Fibroblast of skin of right quadriceps (primary cell): ENCODE measurements at places on chromosomes 5 and 9.

GRCh38 chr5:62689599-62690368 lies 111.2 kb downstream of the LRRC70 start:
- no peak for DNase-seq

- no peak for DNase-seq
Observed at GRCh38 chr9:126650404-126651341, 36.9 kb downstream of the LMX1B start.

DNA sequence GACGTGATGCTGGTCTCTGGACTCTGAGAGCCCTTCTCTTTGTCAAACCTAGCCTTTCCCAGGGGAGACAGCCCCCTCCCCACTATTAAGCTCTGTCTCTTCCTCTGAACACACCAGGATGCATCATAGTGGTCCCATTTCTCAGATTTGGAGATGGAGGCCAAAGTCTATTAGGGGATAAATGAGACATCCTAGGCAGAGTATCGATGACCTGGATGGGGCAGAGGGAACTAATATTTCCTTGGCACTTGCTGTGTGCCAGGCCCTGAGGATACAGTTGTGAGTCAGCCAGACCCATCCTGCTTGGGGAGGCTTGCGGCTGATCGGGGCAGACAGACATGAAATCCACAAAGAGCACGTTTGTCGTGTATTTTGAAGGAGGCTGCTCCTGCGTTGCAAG lies 5.2 kb downstream of the DNM1 start:
- DNase-seq: no peak

DNA sequence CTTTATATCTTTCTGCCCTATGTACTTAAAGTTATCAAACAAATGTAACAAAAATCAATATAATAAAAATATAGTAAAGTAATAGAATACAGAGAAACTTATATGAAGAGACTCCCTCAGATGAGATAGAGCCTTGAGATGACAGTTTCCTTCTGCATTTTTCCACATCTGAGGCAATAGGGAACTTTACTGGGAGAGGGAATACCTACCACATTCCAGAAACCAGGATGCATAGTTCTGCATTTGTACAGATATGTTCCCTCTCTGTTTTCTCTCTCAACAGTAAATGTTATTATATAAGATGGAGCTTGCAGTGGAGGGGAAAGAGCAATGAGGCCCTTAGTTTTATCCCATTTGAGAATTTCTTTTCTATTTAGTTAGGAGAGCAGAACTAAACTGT lies 109.6 kb upstream of the KCNN2 start:
- DNase-seq: peak; percentile 17

GRCh38 chr9:89555451-89556375 lies 49.1 kb upstream of the GADD45G start:
- DNase-seq: no peak

DNA sequence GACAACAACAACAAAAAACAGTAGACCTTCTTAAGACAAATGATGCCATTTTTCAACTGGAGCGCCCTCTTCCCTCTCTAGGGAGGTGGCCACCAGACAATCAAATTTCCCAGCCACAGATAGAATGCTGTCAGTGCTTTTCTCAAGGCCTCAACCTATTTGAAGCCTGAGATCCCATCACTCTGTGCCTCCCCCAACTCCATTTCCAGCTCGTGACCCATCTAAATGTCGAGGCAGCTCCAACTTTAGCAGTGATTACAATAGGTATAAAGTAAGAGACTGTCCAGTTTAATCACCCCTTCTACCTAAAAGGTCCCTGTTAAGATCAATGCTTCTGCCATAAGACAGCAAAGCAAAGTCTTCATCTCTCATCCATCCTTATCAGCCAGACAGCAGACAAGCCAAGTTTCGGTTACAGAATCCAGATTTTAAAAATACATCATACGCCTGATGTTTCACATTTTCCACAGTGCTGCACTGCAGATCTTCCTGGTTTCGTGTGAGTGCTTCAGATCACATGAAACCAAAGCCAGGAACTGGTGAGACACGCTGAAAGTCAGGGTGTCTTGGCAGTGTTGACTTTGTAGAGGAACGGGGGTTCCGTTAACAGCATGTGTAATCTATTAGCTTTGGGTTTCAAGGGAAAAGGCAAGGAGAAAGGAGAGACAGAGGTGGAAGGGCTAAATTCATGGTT lies 447.8 kb downstream of the ENC1 start:
- peak; percentile 48 for DNase-seq

- DNase-seq: peak; percentile 84
Observed at GRCh38 chr9:75803130-75803529, 87.3 kb upstream of the PCSK5 start.

DNA sequence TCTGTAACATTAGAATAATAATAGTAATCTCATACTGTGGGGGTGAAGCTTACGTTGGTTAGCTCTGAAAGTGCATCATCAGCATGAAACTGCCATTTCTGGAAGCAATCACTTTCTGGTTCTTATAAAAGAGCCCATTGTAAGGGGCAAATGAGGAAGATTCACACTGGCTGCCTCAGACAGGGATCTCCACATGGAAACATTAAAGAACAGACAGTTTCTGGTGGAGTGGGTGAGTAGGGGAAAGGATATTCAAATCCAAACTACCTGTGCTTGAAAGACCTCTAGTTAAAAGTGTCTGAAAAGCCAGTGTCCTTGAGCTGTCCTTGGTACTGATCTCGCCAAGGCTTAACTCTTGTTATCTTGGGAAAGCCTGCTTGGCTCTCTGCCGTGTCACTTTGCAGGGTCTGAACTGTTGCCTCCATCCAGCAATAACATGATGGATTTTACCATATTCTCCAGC lies 19.1 kb upstream of the SLC31A2 start:
- no peak for DNase-seq

- no peak for DNase-seq
Observed at GRCh38 chr5:116964438-116964837, 389.8 kb upstream of the SEMA6A start.

GRCh38 chr5:73388740-73389139 lies 59.8 kb downstream of the FOXD1 start:
- no peak for DNase-seq

- DNase-seq: no peak
Observed at GRCh38 chr9:78618735-78619134, 321.8 kb downstream of the PSAT1 start.

GRCh38 chr5:168944004-168944403 lies 356.9 kb downstream of the SLIT3 start:
- no peak for DNase-seq

- DNase-seq: no peak
Observed at GRCh38 chr5:158838781-158839180, 260.9 kb downstream of the EBF1 start.

GRCh38 chr5:40309851-40310250 lies 369.9 kb upstream of the PTGER4 start:
- no peak for DNase-seq

- DNase-seq: no peak
Observed at GRCh38 chr9:134318941-134319305, 7.3 kb upstream of the RXRA start.

GRCh38 chr9:98187926-98188325 lies 4.5 kb downstream of the CORO2A start:
- no peak for DNase-seq

GRCh38 chr9:134059661-134060395 lies 8.0 kb downstream of the BRD3 start:
- no peak for DNase-seq

- no peak for DNase-seq
Observed at GRCh38 chr5:88287302-88287701, 18.7 kb upstream of the TMEM161B start.

GRCh38 chr5:82278711-82279370 lies 687 bp upstream of the RPS23 start:
- no peak for DNase-seq

GRCh38 chr9:12503606-12504122 lies 189.5 kb upstream of the TYRP1 start:
- no peak for DNase-seq

DNA sequence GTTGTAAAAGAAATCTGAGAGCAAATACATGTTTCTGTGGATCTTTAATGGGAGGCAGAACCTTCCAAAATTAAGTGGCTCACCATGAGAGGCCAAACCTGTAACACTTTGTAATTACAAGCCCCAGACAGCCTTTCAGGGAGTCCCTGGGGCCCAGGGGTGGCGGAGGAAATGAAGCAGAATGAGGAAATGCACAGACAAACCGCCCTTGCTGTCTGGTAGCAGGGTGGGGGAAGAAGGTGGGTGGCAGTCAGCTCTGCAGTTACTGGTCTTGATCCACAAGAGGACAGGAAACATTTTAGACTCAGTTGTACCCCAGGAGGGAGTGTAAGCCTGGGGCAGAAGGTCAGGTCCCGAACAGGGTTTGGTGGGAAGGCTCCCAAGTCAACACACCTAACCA lies 6.5 kb downstream of the ARL14EPL start:
- no peak for DNase-seq

GRCh38 chr9:108991479-108991878 lies 21.8 kb downstream of the CTNNAL1 start:
- no peak for DNase-seq

DNA sequence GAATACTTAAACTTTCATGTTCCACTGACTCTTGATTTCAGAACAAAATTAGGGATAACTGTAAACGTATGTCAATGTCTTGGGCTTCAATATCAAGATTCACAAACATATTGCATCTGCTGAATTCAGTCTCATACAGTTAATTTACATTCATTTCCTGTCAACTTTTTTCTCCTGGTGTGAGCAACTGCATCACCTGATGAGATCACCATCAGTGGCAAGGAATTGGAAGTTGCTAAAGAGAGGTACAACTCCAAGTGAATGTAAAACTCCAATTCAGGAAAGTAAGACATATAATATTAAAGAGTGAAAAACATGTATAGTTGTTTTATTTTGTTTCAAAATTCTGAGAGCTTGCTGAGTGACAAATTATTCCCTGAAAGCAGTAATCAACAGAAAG lies 1336.2 kb upstream of the C9orf72 start:
- no peak for DNase-seq

- peak; percentile 54 for DNase-seq
Observed at GRCh38 chr9:86792136-86792535, 155.2 kb downstream of the GAS1 start.

DNA sequence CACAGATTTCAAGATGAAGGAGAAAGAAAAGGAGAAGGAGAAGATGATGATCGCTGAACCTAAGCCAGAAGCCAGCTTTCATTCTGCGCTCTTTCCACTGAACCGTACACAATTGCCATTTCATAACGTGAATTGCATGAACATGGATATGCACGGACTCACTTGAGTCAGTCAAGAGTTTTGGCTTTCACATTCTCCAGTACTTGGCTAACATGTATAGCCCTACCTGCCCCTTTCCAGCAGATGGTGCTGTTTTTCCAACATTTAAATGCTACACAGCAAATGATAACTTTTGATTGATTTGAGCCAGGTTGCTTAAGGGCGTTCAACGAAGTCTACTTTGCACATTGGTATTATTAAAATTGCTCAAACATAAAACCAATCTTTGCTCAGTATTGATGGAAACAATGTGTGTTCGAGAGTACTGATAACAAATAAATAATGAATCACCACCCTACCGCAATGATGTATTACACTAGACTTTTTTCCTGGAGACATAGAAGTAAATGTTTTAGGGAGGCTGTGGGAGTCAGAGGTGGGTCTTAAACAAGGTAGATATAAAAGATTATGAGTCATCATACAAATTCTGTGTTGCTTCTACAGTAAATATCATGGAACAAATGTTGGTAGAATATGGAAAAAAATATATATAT lies 196.4 kb downstream of the TRPM3 start:
- DNase-seq: peak; percentile 83

- DNase-seq: no peak
Observed at GRCh38 chr9:87494970-87495471, 2.6 kb upstream of the DAPK1 start.

DNA sequence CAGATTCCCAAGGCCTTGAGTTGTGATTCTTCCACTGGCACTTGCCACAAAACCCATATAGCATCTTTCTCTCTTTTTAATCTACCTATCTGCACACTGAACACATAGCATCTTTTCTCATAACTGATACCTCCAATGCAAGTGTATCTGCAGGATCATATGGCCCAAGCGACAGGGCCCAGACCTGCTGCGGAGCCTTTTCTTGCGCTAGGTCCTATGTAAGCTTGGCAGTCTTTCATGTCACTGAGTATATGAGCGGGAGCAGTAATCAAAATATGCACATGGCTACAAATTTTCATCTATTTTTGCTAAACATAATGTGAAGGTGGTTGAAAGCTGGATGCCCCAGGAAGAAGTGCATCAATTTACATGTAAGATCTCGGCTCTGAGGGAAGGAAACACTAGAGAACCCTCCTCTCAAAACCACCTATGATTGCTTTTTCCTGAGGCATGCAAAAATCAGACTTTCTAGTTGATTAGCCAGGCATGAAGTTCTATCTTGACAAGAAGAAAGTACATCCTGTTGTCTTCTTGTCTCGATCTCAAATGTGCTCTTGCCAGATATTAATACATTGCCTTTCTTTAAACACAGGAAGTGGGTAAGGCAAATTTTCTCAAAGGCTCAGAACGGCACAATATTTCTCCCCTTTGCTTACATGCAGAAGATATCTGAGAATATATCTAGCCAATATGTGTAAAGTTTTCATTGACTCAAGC lies 26.9 kb upstream of the CEMIP2 start:
- no peak for DNase-seq

DNA sequence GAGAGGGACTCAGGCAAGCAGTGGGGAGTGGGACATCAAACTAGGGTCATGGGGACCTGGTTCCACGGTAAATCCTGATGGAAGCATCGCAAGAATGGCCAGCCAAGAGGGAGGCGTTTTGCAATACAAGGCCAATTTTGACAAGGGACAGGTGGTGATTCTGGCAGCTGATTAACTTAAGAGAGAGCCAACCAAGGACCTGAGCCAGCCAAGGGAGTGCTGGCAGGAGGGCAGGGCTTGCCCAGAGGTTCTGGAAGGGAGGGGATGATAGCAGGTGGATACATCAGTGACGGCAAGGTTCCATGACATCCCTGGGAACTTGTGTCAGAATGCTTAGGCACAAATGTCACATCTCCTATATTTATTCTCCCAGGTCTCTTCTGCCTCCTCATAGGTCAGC lies 32.8 kb upstream of the PUM3 start:
- DNase-seq: no peak

DNA sequence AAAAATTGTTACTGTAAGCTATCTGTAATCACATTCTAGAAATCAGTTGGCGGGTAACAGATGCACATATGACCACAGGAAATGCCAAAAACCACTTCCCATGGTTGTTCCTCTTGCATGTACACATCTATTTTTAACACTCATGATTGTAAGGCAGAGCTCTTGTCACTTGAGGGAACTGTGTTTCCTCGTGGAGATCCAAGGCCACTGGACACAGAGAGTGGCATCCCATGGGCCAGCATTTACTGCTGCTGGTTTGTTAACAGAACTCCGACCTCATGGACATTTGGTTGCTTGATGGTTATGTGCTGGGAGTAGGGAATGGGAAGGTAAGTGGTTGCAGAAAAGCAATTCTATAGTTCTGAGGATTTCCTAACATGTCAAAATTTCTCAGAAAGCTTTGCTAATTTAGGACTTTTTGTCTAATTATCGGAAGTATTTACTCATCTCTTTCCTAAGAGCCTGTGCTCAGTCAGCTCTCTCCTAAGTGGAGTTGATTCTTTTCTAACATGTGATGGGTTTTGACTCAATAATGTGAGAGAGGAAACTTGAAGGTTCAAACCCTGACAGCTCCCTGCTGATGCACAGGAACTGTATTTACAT lies 202.0 kb upstream of the NR3C1 start:
- DNase-seq: peak; percentile 58
